ENCODE measurements at places on chromosomes 13 and 19.
A peak's percentile ranks its signal among the peaks of the same experiment; 100 is the strongest.

GRCh38 chr13:88303605-88304004 lies 632.4 kb downstream of the SLITRK5 start:
- H3K4me1 ChIP-seq, result no peaks in the 10 kb centered on the region
- no peak overlapping the region for H3K4me3 ChIP-seq
- no peak overlapping the region for H3K27ac ChIP-seq
- DNase-seq, result no peak

- peaks cover 17% of the 10 kb centered on the region for H3K36me3 ChIP-seq
- no peak for DNase-seq
- peaks cover 39% of the 10 kb centered on the region for H3K4me1 ChIP-seq
- H3K4me3 ChIP-seq, result peak within 1 kb of the TSS; percentile 40
- peak within 1 kb of the TSS; percentile 73 for H3K27ac ChIP-seq
Measured at GRCh38 chr19:38387550-38388348, at the start of gene GGN. Gene GGN, minus strand, starts transcription at chr19:38388034. Its CDS starts 773 bp downstream, at chr19:38387261.

DNA sequence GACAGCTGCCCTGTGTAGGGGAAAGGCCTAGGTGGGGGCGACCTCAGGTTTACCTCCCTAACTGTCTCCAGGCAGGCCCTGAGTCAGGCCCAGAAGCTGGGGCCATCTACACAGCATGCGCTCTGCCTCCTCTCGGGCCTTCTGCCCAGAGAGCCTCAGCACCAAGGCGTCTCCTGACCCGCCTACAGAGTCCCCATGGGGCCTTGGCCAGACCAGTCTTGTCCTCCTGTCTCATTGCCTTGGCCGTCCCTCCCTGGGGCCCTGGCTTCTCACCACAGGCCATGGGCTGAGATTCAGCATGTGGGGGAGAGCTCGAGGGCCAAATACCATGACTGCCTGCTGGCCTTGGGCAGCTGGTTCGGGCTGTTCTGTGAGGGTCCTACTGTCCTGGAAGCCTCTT lies 59.0 kb downstream of the SMARCA4 start:
- H3K4me1 ChIP-seq, result no peaks in the 10 kb centered on the region
- DNase-seq, result no peak
- no peak overlapping the region for H3K27ac ChIP-seq
- H3K36me3 ChIP-seq, result no peaks in the 10 kb centered on the region

- no peak overlapping the region for H3K27ac ChIP-seq
- DNase-seq, result no peak
Measured at GRCh38 chr13:113426591-113426986, 26.7 kb downstream of the ADPRHL1 start.

- no peaks in the 10 kb centered on the region for H3K27me3 ChIP-seq
- no peaks in the 10 kb centered on the region for H3K36me3 ChIP-seq
- H3K27ac ChIP-seq, result no peak overlapping the region
- no peak overlapping the region for H3K4me3 ChIP-seq
- DNase-seq, result no peak
Measured at GRCh38 chr19:55528030-55528803, 8.7 kb downstream of the SBK2 start.

- H3K4me1 ChIP-seq, result peaks cover 6% of the 10 kb centered on the region
- H3K27ac ChIP-seq, result no peak overlapping the region
- no peaks in the 10 kb centered on the region for H3K36me3 ChIP-seq
- no peak overlapping the region for H3K4me3 ChIP-seq
- no peak for DNase-seq
Measured at GRCh38 chr19:15838351-15838750, 22.9 kb upstream of the OR10H1 start.

DNA sequence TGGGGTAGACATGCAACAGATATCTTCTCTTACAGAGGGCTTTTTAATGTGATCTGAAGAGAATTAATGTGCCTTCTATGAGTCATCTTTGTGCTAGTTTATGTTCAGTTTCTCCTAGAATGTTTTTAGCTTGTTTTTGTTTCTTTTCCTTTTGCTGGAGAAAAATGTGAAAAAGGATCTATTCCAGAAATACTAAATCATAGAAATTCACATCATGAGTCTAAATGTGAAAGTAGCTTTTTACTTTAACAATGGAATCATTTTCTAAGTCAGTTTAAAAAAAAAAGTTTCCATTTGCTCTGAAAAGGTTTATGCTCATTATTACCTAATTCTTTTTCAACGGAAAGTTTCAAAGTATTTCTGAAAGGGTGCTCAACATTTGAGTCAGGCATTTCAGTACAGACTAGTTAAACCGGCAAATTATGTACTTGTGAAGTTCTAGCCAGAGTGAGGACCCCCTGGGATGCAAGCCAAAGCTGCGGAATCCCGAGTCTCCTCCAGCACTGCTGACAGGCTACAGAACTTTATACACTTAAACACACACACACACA lies 72.9 kb downstream of the SPATA13 start:
- no peak for DNase-seq
- no peaks in the 10 kb centered on the region for H3K27me3 ChIP-seq
- H3K4me3 ChIP-seq, result no peak overlapping the region
- H3K27ac ChIP-seq, result peak overlapping the region; percentile 33
- H3K4me1 ChIP-seq, result peaks cover 4% of the 10 kb centered on the region

DNA sequence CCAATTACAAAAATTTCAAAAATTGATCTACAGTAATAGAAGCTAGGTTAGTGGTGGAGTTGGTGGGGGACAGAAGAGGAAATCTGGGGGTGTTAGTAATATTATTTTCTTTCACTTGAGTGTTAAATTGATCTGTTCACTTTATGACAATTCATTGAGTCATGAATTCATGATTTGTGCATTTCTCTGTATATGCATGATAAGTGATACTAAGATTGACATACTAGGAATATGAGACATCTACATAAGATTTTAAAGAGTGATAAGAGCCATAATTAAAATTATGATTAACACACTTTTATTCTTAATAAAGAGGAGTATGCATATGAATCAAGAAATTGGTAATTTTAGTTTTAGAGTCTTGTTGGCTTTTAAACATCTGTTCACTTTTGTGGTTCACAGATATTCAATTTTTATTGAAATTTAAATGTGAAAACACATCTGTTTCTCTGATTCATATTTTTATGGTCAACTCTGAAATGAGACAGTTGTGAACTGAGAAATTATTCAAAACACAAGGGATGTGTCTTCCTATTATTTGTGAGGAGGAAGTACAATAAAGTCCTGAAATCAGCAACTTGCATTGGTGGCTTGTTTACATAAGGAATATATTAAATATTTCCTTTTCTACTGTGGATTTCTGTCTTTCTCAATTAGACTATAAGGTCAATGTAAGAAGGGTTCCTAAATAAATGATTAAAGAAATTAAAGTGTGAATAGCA lies 196.5 kb downstream of the ITGBL1 start:
- no peaks in the 10 kb centered on the region for H3K36me3 ChIP-seq
- no peak for DNase-seq
- H3K27me3 ChIP-seq, result no peaks in the 10 kb centered on the region
- no peaks in the 10 kb centered on the region for H3K4me1 ChIP-seq
- H3K4me3 ChIP-seq, result no peak overlapping the region
